MCF 10A (cell line): ENCODE measurements at places on chromosomes 5 and 9.

DNA sequence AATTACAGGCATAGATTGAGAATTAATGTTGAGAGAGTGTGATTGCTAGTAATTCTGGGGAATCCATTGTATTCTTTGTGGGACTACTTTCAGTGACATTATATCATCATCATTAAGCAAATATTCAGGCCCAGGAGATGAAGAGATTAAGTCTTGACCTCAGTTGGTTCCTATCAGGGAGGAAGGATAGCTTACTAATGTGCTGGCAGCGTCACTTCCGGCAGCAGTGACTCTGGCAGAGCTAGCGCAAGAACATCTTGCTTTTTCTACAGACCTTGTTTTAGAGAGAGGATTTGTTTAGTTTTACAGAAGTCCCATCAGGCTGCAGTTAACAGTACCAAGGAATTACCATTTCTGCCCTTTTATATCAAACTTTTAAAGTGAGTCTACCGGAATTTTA is 20.3 kb downstream of the OSTF1 start:
- no peak for DNase-seq

DNA sequence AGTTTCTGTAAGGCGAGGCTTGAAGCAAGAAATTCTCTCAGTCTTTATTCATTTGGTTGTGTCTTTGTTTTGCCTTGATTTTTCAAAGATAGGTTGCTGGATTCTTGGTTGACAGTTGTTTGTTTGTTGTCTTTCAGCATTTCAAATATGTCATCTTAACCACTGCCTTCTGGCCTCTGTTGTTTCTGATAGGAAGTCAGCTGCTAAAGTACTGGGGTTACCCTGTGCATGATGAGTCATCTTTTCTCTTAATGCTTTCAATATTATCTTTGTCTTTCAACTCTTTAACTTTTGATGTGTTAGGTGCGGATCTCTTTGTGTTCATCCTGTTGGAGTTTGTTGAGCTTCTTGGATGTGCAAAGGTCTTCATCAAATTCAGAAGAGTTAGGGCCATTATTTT is 1571.3 kb downstream of the MAT2B start:
- no peak for DNase-seq

DNA sequence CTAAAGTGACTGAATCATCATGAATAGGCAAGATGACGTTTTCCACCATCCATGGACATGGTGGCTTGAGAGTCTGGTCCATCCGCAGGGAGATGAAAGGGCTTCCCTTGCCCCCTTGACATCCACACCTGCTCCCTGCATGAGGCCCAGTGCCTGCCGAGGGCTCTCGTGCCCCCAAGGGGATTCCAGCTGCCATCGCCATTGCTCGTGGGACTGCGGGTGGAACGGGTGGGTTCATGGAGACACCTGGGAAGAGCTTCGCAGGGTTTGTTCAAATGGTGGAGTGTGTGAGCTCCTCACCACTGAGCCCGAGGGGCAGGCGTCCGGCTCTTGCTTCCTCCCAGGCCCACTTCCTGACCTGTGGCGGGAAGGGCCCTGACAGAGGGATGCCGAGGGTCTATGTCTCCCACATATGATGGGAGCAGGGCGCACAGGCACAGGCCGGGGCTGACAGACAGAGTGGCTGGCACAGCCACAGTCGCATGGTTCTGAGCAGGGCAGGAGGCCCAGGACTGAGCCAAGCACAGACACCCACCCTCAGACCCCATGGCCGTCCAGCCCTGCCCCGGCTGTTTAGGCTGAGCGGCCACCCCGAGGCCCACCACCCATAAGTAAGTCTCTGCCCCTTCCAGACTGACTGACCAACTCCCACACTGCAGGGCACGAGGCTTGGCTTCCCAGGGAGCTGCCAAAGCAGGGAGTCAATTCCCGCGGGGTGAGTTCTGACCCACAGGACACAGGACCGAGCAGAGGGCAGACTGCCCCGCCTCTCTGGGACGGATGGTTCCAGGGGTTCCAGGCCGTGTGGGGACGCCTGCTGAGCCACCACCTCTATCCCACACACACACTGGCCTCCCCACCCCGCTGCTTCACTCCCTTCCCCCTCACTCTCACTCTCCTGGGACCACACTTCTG is 70.0 kb upstream of the PPP1R26 start:
- DNase-seq, result no peak

DNA sequence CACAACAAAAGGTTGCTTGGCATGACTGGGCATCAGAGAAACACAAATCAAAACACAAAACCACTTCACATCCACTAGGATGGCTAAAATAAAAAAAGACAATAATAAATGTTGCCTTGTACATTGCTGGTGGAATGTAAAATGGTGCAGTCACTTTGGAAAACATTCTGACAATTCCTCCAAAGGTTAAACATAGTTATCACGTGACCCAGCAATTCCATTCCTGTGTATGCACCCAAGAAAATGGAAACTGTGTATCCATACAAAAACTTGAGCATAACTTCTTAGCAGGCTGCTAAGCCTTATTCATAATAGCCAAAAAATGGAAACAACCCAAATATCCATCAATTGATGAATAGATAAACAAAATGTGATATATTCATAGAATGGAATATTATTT is 10.2 kb upstream of the SLC46A2 start:
- DNase-seq, result no peak

GRCh38 chr9:31372799-31373587 is 1011.5 kb upstream of the ACO1 start:
- peak; percentile 83 for DNase-seq

DNA sequence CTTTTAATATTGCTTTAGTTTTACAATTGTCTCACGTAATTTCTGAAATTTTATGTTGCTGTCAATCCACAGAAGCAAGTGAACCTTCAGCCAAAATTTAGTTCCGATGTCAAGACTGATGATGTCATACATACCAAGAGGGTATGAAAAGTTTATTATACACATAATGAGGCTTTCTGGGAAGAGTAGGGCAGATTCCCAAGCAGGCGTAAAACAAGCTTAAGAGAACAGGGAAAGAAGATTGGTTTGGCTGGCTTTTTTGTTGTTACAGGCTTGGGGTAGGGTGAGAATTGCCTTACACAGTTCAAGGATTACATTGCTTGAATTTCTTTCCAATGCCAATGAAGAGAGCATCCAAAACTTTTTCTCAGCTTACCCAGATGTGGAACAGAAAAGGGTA is 1962.9 kb upstream of the CDH6 start:
- DNase-seq, result no peak

DNA sequence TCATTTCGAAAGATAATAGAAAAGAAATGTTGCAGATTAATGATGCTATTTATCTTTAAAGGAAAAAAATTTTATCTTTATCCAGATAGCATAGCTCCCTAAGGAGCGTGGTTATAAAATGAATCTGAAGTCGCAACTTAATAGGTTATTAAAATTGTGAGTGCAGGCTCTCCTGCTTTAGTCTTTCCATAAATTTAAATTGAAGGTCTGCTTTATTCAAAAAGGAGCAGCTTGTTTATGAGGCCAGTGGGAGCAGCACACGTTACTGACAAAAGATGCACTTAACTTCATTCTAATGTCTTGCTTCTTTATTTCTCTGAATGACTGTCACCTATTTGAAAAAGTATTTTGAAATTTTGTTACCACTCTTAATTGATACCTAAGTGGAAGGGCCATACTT is 95.0 kb downstream of the ZCCHC7 start:
- no peak for DNase-seq
